ENCODE measurements at places on chromosomes 12 and 14.
A peak's percentile ranks its signal among the peaks of the same experiment; 100 is the strongest.

GRCh38 chr14:100866666-100867630 lies 36.6 kb downstream of the RTL1 start:
- DNase-seq = no peak

- DNase-seq = peak; percentile 54
These were observed 133.2 kb upstream of the NOVA1 start for GRCh38 chr14:26730929-26731618.

- no peak for DNase-seq
These were observed 57.5 kb downstream of the ZNF664 start for GRCh38 chr12:124030510-124030909.

GRCh38 chr14:50311337-50311971 lies 575 bp downstream of the L2HGDH start:
- DNase-seq = peak; percentile 90

GRCh38 chr14:71485833-71486232 lies 446.4 kb upstream of the RGS6 start:
- no peak for DNase-seq

- no peak for DNase-seq
These were observed 42.6 kb upstream of the FBRSL1 start for GRCh38 chr12:132447327-132447720.

- no peak for DNase-seq
These were observed 267.1 kb upstream of the PRKD1 start for GRCh38 chr14:30194741-30195148.

- DNase-seq = no peak
These were observed 407.5 kb upstream of the CLEC14A start for GRCh38 chr14:38663382-38663781.

GRCh38 chr14:59022144-59022543 lies 166.3 kb upstream of the DAAM1 start:
- peak; percentile 54 for DNase-seq

DNA sequence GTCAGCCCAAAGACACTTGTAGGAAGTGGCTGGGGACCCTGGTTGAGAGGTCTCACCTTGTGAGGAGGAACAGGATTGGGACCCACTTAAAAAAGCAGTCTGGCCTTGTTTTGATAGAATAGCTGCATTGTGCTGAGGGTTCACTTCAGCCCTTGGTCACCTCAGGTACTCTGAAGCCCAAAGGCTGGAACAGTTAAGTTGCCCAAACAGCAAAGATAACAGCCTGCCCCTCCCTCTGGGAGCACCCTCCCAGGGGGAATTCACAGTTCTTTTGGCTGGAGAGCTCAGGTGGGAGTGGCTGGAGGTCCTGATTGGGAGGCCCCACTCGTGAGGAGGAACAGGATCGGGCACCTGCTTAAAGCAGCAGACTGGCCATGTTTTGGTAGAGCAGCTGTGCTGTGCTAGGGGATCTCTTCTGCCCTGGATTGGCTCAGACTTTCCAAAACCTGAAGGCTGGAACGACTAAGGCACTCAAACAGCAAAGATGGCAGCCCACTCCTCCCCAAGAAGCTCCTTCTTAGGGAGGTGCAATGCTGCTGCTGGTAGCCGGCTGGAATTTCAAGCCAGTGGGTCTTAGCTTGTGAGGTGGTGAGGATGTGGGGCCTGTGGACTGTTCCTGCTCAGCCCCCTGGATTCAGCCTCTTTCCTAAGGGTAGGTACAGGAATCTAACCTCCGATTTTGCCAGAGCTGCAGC lies 143.8 kb upstream of the SLC38A2 start:
- no peak for DNase-seq

DNA sequence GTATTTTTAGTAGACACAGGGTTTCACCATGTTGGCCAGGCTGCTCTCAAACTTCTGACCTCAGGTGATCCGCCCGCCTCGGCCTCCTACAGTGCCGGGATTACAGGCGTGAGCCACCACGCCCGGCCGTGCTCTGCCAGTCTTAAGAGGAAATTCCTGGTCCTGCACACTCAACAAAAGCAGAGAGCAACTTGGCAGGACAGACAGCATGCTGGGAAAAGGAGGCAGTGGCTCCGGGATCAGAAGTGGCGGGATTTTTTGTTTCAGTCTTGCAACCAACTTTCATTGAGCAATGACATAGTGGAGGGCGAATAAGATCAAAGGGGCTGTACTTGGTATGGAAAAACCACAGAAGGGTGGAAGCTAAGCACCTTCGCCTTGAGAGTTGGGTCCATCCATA lies 2.1 kb downstream of the CKAP4 start:
- DNase-seq = no peak

DNA sequence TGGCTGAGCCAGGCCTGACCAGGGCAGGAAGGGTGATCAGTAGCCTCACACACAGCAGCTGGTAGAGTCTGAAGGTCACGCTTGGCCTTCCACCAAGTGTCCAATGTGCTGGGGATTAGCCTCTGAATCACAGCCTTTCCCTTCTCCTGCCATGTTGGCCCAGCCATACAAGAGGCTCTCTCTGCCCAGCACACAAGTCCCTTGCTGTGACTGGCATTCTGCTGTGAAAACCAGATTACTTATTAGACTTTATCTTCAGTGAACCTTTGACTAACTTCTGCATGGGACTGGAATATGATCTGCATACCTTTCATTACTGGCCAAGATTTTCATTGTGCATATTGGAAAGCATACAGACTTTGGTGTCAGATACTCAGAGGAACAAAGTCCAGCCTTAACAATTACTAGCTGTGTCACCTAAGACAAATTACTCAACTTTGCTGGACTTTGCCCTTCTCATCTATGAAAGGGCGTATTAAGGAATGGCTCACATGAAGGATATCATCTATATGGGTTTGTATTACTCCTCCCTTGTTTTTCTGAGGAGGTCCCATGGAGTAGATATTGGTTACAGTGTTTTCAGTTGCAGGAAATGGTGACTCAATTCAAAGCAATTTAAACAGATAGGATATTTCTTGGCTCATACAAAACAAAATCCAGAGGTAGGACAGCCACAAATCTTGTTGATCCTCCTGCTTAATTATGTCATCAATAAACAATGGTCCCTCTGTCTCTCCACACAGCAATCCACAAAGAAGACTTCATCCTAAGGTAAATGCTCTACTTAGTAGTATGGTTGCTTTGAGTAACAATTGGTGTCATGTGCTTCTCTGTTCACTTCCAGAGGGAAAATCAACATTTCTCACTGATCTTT lies 99.6 kb downstream of the DYRK2 start:
- no peak for DNase-seq

DNA sequence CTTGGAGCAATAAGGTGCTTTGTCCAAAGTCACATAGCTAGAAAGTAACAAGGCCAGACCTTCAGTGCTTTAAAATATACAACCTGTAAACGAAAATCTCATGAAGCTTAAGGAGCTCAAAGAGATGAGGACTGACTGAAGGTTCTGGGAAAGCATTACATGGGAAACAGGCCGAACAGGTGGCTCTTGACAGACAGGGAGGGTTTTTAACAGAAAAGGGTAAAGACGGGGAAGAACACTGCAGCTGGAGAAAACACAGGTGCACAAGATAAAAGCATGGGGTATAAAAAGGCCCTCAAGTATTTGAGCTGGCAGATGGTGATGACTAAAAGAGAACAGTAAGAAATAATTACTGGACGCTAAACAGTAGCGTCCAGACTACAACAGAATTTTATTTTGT lies 257.2 kb downstream of the NELL2 start:
- no peak for DNase-seq

DNA sequence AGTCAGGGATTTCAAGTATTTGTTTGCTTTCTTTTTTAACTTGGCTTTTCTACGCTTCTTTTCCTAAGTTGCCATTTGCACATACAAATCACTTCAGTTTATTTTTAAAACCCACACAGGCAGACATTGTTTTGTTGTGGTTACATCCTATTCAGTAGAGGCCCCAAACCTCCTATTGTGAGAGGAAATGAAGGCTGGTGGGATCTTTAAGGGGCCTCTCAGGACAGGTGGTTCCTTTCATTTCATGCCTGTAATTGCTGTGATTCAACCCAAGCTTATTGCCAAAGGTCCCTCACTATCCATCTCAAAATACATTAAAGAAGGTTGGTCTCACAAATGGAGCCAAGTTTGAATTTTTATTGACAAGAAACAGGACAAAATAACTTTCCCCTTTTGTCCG lies 257.1 kb downstream of the ADAMTS20 start:
- no peak for DNase-seq

GRCh38 chr12:121831571-121832245 lies 27.0 kb downstream of the HPD start:
- DNase-seq = no peak

DNA sequence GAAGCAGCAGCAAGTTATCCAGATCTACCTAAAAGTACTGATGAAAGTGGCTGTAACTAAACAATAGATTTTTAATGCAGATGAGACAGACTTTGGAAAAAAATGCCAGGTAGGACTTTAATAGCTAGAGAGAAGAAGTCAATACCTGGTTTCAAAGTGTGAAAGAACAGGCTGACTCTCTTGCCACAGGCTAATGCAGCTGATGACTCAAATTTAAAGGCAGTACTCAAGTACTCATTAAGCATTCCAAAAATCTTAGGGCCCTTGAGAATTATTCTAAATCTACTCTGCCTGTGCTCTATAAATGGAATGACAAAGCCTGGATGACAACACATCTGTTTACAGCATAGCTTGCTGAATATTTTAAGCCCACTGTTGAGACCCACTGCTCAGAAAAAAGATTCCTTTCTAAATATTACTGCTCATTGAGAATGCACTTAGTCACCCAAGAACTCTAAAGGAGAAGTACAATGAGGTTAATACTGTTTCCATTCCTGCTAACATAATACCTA lies 68.6 kb upstream of the SYT1 start:
- no peak for DNase-seq

DNA sequence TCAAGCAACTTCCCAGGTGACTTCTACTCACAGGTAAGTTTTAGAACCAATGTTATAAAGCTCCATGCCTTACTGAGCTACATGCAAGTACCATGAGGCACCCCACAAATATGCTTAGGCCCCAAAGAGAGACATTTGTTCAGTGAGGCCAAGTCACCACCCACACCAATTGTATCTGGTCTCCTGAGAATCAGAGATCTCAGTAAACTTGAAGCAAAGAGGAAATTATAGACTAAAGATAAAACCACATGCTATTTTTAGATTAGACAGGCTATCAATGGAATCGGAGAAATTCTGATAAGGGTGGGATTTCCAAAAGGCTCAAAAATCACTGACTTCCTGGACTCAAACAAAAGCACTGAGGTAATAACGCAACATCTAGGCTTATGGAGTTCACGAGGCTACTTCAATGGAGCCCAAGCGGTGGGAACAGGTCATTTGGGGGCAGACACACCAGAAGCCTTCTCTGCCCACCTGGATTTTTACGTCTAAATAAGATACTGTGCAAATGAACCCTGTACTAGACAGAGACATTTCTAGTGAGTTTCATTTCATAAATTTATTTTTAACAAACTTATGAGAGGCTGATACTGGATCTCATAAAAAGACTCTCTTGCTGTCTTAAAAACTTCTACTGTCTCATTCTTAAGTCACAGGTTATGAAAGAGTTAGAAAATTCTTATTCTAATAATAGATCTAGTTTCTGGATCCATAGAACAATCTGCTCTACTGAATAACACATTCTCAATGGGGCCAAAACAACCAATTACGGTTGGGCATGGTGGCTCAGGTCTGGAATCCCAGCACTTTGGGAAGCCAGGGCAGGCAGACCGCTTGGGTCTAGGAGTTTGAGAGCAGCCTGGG lies 7.7 kb downstream of the SLC15A4 start:
- no peak for DNase-seq

GRCh38 chr14:71536015-71536740 lies 396.1 kb upstream of the RGS6 start:
- no peak for DNase-seq

DNA sequence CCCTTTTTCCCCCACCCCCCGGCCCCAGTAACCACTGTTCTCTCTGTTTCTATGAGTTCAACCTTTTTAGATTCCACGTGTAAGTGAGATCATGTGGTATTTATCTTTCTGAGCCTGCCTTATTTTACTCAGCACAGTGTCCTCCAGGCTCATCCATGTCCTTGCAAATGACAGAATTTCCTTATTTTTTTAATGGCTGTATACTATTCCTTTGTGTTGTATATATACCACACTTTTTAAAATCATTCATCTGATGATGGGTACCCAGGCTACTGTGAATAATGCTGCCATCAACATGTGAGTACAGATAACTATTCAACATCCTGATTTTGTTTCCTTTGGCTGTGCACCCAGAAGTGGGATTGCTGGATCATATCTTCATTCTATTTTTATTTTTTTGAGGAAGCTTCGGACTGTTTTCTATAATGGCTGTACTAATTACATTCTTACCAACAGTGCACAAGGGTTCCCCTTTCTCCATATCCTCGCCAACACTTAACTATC lies 54.7 kb downstream of the DDX51 start:
- DNase-seq = no peak

- no peak for DNase-seq
These were observed 2.4 kb upstream of the GPRC5D start for GRCh38 chr12:12954356-12954755.

DNA sequence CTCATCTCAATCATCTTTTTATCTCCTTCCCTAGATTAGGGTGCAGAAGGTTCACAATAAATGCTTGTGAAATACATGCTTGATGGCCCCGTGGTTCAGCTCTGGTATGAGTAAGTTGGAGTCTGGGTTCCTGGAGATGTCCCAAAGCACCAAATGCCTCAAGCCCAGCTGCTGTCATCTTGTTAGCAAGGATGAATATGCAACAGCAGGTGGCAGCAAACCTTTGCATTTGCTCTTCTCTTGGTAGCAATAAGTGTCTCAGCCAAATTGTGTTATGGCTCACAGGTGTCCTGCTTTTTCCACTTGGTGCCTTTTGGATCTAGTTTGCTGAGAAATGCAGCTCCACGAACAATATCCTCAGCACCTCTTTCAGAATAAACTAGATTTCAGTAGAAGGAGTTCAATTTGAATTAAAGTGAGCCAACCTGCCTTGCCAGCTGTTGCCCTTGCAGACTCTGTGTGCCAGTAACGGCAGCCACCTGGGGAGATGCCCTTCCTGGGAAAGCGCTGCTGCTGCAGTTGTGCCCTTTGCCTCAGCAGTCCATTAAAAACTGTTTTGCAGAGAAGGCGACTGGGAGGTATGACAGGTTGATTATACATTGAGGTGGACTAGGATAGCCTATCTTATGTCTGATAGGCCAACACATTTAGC lies 417.3 kb downstream of the SNAPC1 start:
- DNase-seq = peak; percentile 56

- no peak for DNase-seq
These were observed 52.5 kb downstream of the ADGRD1 start for GRCh38 chr12:131006036-131006735.

DNA sequence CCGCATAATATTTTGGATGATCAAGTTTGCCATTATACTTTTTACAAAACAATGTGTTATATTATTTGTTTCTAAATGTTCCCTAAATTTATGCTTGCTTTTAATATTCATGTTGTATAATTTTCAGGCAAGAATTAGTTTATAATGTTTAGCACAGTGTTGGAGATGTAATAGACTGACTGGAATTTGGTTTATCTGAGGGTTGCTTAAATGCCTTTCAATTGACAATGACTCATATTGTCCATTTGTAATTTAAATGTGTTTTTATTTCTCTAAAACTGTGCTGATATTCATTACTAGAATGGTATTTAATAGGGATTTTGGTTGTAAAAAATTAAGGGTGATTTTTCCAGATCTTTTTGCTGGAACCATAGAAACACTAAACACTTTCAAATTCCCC lies 788.4 kb downstream of the SLC6A15 start:
- no peak for DNase-seq

Measured in T47D (cell line).